ENCODE measurements at places on chromosomes 3 and 15.

DNA sequence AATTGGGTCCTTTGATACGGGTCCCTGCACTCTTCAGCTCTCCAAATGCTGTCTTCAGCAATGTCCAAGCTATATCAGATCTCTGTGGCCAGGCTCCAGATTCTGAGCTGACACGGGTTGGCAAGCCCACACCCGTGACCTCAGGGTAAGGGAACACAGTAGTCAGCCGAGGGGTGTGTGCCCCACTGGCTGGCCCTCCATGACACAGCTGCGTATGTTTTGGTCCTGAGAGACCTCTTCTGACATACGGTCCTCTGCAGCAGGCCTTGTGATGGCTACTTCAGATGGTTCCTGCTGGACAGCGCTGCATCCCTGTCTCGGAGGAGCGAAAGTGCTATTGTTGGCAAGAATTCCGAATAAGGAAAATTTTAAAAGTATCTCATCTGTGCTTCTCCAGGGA lies 85.2 kb upstream of the ADAMTS17 start:
- DNase-seq = no peak

DNA sequence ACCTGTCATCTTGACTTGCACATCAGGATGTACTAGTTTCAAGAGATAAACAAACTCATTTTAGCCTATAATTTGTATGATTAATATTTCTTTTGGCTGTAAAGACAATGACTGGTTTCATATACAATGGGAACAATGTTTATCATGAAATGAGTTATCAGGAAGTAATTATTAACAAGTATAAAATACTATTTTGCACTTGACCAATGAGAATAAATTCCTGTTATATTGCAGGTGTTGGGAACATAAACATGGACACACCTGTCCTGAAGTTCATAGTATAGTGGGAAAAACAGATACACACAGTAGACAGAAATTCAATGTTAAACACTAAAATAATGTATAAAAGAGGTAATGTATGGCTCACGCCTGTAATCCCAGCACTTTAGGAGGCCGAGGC lies 56.9 kb downstream of the UBR1 start:
- DNase-seq = no peak

- DNase-seq = no peak
These were observed 292.4 kb upstream of the SOX14 start for GRCh38 chr3:137471558-137472204.

- DNase-seq = no peak
These were observed 11.4 kb downstream of the MYO5C start for GRCh38 chr15:52284164-52284563.

DNA sequence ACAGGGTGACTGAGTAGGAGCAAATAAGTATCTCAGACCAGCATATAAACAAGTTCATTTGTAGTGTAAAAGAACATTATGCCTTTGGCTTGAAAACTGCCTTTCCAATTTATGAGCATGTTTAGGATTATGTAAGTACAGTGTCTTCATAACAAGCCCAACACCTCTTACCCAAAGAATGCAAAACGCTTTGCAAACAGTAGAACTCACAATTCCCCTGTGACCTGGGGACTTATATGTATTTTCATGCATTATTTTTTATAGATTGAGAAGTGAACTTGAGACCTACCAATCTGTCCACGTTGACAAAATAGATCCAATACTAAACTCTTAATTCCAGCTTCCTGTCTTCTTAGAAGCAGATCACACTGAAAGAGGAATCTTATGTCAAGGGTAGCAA lies 202.1 kb downstream of the TP63 start:
- no peak for DNase-seq

DNA sequence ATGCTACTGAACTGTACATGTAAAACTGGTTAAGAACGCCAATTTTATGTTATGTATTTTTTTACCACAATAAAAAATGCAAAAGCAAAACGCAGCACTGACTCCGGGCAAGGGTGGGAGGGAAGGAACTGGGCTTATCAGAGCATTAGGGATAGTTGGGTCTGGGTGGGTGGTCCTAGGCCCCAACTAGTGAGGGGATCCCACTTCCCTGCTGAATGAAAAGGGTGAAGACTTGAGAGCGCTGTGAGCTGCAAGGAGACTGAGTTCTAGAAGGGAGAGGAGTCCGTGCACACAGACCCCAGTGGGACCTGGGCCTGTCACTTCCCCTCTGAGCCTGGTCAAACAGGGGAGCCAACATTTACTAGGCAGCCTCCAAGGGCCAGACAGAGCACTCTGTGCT lies 98.6 kb downstream of the TPRA1 start:
- DNase-seq = no peak

- no peak for DNase-seq
These were observed 10.4 kb downstream of the BCL6 start for GRCh38 chr3:187734841-187735240.

DNA sequence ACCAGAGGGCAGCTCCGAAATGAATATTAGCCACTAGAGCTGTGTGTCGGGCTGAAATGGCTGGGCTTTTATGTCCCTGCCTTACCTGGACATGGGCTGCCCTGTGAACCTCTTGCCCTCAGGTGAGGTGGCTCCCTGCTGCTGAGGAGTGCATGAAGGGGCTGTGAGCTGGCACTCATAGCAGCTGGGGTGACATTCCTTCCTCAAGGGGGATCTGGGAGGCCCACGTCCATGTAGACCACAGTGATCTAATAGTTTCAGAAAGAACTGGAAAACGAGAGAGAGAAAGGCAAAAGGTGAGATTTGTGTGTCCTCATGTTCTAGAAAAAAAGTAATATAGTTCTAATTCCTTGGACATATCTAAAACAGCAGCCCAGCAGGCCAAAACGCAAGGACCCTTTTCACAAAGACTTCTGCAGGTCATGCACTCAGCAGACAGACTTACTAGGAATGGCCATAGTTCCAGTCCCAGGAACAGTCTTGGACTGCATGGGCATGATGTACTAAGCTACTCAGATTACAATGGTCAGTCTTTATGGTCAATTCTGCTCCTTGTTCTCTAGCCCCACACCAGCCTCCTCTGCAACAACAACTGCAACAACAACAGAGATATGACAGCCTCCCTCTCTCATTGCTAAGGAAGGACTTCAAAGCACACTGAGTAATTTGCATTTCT lies 10.8 kb upstream of the SLC24A5 start:
- DNase-seq = no peak

DNA sequence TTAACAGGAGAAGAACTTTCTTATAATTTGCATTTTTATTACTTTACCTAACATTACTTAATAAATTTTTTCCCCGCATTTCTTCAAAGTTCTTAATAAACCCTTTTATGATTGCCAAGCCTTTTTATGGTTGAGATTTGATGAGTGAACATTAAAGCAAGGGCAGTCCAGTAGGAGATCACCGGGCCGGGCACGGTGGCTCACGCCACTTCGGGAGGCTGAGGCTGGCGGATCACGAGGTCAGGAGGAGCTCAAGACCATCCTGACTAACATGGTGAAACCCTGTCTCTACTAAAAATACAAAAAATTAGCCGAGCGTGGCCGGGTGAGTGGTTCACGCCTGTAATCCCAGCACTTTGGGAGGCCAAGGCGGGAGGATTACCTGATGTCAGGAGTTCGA lies 61.4 kb upstream of the TRA2B start:
- DNase-seq = no peak

- no peak for DNase-seq
These were observed 2.7 kb upstream of the PLCL2 start for GRCh38 chr3:16881896-16882630.

DNA sequence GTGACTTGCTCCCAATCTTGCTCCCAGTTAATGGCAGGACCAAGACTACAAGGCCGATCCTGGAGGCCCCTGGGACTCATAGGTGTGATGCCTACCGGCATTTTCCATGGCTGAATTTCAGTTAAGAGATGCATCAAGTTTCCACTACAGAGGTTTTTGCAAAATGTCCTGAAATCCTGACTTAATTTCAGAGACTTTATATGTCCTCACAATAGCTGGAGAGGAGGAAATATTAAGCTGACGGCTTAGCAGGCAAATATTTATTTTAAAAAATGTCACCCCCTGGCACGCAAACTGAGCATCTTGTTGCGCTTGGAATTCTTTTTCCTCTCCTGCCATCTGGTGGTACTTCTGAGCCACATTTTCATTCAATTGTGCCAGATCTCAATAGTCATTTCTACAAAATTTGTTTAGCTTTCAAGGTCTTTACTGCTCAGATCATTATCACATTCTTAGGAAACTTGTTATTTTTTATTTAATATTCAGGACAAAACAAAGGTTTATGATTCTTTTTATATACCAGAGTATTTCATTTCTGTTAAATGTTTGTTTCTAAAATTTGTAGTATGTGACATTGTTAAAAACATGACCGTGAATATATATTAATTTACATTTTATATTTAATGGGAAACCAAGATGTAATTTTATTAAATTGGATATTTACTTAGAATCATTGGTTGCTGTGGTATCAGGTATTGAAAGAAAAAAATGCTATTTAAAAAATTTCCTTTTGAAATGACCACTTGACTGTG lies 189.2 kb upstream of the THRB start:
- no peak for DNase-seq

DNA sequence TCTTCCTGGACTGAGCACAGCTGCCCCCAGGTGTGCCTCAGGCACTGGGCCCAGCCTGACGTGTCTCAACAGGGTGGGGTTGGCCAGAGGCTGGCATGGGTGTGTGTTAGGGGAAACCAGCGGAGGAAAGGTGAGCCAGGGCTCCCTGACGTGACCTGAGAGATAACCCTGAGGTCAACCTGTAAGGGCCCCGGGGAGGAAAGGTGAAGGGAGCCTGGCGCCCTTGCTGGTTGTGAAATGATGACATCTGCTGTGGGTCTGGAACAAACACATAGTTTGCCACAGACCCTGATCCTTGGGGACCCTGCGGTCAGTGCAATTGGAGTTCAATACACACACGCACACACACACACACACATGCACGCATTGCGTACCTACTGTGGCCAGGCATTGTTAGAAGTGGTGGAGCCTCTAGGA lies 100.2 kb upstream of the TLE3 start:
- no peak for DNase-seq

GRCh38 chr15:85489773-85490493 lies 109.5 kb downstream of the AKAP13 start:
- no peak for DNase-seq

GRCh38 chr15:43025150-43025549 lies 80.7 kb downstream of the UBR1 start:
- DNase-seq = no peak

- no peak for DNase-seq
These were observed 31.8 kb downstream of the CYP8B1 start for GRCh38 chr3:42843713-42844411.

DNA sequence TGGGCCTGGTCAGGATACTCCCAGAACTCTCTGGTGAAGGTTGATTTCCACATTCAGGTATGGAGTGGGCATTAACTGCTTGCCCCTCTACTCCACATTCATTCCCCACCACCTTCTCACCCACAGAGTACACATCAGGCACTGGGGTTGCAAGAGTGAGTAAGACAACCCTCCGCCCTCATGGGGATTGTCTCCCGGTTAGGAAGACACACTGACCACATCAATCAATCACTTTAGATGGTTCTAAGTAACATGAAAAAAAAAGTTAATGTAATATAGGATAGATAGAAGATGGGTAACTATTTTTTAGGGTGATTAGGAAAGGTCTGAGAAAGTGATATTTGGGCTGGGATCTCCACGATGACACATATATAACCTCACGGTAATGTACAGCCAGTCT lies 116.0 kb upstream of the NEO1 start:
- no peak for DNase-seq

DNA sequence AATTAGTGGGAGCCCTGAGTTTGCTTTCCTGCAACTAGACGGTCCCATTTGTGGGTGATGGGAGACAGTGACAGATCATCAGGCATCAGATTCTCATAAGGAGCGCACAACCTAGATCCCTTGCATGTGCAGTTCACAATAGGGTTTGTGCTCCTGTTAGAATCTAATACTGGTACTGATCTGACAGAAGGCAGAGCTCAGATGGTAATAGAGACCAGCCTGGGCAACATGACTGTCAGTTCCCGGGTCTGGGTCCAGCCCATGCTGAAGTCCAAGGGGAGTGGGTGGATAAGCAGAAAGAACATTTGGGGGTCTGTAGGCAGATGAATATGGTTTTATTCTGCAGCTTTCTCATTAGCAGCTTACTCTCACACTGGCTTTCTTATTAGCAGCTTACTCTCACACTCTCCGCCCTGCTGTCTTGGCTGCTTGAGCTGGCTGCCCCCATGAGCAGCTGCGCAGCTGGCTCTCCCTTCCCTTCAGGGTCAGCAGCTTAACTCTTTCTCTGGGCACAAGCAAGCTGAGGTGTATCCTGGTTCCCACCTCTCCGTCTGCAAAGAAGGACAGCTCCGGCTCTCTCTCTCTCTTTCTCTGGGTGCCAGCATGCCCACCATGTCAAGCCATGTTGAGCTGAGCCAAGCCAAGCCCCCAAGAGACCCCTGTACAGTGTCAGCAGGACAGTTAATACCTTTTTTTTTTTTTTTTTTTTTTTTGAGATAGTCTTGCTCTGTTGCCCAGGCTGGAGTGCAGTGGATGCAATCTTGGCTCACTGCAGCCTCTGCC lies 46.5 kb downstream of the KLHDC8B start:
- no peak for DNase-seq

All from naive thymus-derived CD8-positive, alpha-beta T cell (primary cell).